ENCODE measurements at places on chromosomes 5 and 9.

DNA sequence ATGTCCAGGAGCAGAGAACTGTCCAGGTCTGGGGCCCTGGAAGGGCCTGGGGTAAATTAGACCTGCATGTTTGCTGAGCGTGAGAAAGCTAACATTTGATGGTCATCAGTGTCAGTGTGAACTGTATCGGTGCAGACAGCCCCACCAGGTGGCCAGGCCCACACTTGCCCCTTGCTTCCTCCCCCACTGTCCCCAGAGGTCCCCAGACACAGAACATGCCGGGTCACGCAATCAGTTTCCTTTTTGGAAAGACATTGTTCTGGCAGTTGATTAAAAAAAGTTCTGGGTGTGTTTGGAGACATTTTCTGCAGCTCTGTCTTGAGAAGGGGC is 1.5 kb downstream of the NKD2 start:
- no peak for DNase-seq

DNA sequence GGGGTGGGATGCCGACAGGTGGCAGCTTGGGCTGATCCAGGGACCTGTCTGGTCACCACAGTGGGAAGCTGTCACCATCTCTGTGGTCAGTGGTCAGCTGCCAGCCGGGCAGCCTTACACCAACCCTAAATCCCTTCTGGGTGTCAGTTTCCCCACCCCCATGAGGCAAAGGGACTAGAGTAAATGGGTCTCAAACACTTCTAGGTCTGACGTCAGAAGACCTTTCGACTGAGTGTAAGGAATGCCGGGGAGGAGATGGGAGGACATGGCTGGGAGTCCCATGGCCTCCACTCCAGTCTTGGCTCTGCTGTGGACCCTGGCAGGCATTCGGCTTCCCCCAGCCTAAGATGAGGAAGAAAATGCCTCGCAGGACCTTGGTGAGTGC is 40.3 kb upstream of the SLC25A51 start:
- DNase-seq, result no peak

GRCh38 chr5:96692441-96692840 is 30.3 kb downstream of the CAST start:
- no peak for DNase-seq

- no peak for DNase-seq
These were observed 6.9 kb downstream of the RAB24 start for GRCh38 chr5:177296581-177296980.

DNA sequence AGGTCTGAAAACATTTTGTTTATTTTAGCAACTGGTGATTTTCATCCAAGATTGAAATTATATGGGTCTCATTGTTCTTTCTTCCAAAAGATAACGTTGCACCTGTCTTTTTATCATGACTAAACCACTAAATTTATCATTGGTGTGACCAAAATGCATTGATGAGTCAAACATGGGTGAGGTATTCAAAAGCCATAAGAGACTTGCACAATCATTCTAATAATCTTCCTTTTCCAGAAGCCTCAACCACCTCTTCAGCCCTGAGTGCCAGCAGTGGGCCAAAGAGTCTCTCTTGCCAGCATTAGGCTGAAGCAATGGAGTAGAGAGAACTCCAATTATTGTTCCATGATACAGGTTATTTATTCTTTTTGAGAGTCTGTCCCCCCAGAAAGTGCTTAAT is 198.9 kb downstream of the LURAP1L start:
- no peak for DNase-seq

DNA sequence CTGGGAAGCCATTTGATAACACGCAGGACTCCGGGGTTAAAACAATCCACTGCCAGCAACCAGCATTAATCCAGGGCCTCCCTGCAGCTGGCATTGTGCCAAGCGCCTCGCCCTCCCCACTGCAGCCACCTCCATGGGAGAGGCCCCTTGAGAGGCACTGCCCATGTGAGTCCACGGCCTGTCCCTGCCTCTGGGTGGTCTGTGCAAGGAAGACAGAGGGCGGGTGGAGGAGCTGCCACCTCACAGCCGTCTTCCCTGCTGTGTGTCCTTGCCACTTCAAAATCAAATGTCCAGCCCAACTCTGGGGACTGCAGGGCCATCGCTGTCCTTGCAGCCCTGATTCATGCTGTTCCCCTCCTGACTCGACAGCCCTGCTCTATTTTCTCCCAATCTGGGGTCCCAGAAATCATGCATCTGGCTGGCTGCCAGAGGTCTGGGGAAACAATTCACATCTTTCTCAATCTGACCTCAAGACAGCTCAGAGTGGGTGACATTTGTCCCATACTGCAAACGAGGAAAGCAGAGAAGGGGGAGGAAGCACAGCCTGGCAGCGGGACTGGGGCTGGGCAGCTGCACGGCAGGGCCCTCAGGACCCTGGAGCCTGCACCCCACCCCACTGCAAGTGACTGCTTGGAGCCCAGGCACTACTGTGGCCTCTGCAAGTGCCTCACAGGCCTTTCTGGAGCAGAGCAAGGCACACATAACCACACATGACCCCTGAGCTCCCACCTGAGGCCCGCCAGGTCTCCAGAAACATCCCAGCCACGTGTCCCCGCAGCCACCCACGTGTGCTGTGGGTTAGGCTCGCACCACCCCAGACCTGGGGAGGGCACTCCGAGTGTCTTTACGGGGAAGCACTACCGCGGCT is 15.7 kb downstream of the BRD3OS start:
- DNase-seq, result no peak

DNA sequence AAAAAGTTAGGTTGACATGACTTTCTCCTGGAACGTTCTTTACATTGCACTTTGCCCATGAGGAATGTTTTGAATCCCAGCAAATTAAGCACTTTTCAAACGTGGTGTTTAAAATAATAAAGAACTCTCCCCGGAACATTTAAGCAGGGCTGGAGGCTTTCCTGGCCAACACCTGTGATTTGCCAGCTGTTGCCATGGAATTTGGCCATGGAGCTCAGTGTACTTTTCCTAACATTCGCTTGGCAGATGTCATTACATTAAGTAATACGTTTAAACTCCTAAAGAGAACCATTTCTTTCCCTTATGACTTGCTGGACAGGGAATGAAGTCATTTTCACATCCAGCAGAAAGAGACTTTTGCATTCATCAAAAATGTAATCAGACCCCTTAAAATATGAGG is 146.1 kb downstream of the GAS1 start:
- DNase-seq, result no peak

DNA sequence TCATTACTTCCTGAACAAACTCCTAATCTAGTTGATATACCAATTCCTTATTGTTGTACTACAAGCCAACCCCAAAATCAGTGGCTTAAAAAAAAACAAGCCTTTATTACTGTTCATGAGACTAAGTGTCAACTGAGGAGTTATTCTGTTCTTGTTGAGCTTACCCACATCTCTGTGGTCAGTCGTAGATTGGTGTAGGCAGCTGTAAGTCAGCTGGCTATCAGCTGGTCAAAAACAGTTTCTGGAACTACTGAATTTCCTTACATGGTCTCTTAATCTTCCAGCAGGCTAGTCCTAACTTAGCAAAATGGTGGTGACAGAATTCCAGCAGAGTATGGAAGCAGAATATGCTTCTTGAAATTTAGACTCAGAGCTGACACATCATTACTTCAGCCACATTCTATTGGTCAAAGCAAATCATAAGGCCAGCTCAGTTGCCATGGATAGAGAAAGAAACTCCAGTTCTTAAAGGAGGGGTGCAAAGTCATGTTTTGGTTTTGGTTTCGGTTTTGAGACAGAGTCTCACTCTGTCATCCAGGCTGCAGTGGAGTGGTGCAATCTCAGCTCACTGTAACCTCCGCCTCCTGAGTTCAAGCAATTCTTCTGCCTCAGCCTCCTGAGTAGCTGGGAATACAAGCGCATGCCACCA is 386.1 kb upstream of the MPDZ start:
- no peak for DNase-seq

- DNase-seq, result no peak
These were observed 45.3 kb upstream of the SUSD3 start for GRCh38 chr9:93012963-93013855.

- DNase-seq, result no peak
These were observed 59.1 kb downstream of the TLR4 start for GRCh38 chr9:117763314-117763713.

GRCh38 chr5:124748687-124749594 is 2.5 kb upstream of the ZNF608 start:
- no peak for DNase-seq

GRCh38 chr5:33662722-33663427 is 222.1 kb downstream of the TARS1 start:
- no peak for DNase-seq

DNA sequence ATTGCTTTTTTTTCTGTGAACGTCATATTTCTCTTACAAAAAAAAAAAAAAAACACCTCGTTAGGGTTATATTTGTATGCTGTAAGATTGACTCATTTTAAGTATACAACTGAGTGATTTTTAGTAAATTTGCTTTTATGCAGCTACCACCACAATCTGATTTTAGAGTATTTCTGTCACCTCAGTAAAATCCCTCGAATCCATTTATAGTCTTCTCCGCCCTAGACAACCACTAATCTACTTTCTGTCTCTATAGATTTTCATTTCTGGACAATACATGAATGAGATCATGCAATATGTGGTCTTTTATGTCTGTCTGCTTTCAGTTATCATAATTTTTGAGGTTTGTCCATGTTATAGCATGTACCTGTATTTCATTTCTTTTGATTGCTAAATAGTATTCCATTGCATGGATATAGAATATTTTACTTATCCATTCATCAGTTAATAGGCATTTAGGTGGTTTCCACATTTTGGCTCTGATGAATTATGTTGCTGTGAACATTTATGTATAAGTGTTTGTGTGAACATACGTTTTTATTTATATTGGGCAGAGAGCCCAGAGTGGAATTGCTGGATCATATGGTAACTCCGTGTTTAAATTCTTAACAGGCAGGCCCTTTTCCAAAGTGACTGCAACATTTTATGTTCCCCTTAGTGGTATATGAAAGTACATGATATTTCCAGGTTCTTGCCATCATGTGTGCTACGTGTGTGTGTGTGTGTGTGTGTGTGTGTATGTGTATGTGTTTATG is 171.4 kb downstream of the SGCD start:
- DNase-seq, result no peak

- no peak for DNase-seq
These were observed 520.0 kb downstream of the SPOCK1 start for GRCh38 chr5:136979131-136979530.

DNA sequence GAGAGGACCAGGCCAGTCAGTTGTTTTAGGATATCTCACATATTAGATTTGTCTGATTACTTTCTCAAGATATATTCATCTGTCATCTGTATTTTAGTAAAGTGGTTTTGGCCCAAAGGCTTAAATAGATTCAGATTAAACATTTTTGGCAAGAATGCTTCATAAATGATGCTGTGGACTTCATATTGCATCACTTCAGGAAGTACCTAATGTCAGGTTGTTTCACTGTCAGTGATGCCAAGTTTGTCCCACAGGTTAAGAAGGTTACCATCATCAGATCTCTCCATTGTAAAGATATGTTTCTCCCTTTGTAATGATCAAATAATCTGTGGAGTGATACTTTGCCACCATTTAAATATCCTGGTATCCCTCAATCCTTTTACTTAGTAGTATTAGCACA is 37.3 kb downstream of the ERCC6L2 start:
- no peak for DNase-seq
